ENCODE measurements at places on chromosomes 11 and 22. TPM values are rescaled to one million over a fixed set of nuclear protein-coding genes. Genes with fewer than 3 reads are reported as not detected.

The MDK gene
- 2.0 TPM for total RNA-seq

The P2RY6 gene
- total RNA-seq, result 0.25 TPM

The WNT7B gene
- 0.08 TPM for total RNA-seq

The CLDN5 gene
- total RNA-seq, result 10.4 TPM

The OSM gene
- total RNA-seq, result 0.10 TPM

The RIMBP3B gene
- 0.08 TPM for total RNA-seq

Measured in left lobe of liver (tissue), 2 donors.